Iris pigment epithelial cell (primary cell): ENCODE measurements at places on chromosomes 6 and 20.

GRCh38 chr20:57097245-57097915 lies 169.1 kb downstream of the BMP7 start:
- no peak for DNase-seq

- DNase-seq: peak; percentile 78
Observed at GRCh38 chr20:23061734-23062561, 12.5 kb upstream of the THBD start.

- DNase-seq: no peak
Observed at GRCh38 chr20:22307409-22307808, 277.0 kb downstream of the FOXA2 start.

DNA sequence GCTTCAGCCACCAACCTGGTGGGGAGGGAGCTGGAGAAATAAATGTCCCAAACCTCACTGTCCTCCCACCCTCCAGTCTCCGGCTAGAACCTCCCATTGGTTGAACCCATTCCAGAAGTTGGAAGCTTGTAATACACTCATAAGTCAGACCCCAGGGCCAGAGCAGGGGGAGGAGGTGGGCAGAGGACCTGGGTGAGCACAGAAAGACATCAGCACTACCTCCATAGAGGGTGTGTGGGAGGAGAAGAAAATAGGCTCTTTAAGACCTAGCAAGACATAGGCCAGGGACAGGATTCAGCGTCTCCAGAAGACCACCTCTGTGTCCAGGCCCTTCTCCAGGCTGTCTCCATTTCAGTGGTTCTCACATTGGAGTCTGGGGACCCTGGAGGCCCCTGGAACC lies 73.3 kb upstream of the TOP1 start:
- DNase-seq: no peak

GRCh38 chr20:59643615-59644061 lies 39.3 kb downstream of the PHACTR3 start:
- DNase-seq: no peak
